ENCODE measurements at places on chromosomes 16 and 17.

DNA sequence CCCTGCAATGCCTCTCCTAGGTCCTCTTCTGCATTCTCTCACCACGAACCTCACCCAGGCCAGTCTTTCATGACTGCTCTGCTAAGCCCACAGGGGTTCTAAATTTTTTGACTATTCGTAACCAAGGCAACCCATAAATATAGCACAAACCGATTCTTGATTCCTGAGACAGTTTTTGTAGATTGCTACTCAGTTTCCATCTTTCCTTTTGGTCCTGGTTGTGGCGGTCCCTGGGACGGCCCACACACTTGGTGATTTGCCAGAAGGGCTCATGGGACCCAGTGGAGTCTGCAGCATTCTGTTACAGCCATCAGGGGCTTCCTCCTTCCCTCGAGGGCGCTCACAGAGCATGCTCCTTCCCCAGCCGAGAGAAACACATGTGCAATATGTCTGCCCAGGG, 23.4 kb upstream of the MGAT5B start:
- DNase-seq = no peak

- DNase-seq = peak; percentile 95
Observed at GRCh38 chr17:44108440-44109311, 14.8 kb downstream of the HDAC5 start.

GRCh38 chr16:58614212-58614611, 15.4 kb downstream of the CNOT1 start:
- peak; percentile 32 for DNase-seq

DNA sequence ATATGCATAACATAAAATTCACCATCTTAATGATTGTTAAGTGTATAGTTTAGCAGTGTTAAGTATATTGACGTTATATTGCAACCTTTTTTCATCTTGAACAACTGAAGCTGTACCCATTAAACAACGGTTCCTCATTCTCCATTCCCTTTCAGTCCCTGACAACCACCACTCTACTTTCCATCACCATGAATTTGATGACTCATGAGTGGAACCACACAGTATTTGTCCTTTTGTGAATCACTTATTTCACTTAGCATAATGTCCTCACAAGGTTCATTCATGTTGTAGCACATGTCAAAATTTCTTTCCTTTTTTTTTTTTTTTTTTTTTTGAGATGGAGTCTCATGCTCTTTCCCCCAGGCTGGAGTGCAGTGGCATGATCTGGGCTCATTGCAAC, 46.0 kb downstream of the HOXB1 start:
- no peak for DNase-seq

- peak; percentile 77 for DNase-seq
Observed at GRCh38 chr16:578870-579405, 9.2 kb downstream of the PIGQ start.

DNA sequence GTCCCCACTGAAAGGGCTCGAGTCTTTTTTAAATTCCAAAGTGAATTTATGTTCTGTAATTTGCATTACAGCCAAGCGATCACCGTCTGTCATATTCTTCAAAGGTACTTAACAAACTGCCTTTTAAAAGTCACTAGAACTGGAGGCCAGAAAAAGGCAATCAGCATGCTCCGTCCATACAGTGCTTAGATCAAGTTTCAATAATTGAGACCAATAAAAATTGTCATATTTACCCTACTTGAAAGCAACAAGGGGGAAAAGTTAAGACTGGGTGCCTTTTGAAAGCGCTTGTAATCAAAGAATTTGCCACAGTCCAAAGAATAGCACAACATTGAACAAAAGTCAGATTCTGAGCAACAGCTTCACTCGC, 9.0 kb upstream of the ZFHX3 start:
- no peak for DNase-seq

- DNase-seq = no peak
Observed at GRCh38 chr16:19709381-19710136, 8.5 kb downstream of the KNOP1 start.

- no peak for DNase-seq
Observed at GRCh38 chr16:79645701-79646100, 45.2 kb upstream of the MAF start.

DNA sequence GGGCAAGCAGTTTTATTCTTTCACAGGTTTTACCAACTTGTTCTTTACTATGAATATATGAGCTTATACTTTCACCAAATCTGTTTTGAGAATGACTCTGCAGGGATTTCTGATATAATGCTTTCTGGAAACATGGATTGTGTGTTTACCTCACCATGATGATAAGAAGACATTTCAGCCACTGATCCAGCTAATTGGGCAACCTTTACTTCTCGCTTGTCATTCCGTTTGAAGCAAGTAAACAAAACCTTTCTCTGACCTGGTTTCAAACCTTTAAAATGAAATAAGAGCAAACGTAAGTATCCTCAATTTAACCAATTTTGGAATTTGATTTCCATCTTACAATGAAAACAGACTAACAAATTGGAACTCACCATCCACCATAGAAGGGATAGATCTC, 13.7 kb downstream of the TOP2A start:
- DNase-seq = no peak

Measured in AG08396 (cell line).